ENCODE measurements at places on chromosomes 13 and 19.

DNA sequence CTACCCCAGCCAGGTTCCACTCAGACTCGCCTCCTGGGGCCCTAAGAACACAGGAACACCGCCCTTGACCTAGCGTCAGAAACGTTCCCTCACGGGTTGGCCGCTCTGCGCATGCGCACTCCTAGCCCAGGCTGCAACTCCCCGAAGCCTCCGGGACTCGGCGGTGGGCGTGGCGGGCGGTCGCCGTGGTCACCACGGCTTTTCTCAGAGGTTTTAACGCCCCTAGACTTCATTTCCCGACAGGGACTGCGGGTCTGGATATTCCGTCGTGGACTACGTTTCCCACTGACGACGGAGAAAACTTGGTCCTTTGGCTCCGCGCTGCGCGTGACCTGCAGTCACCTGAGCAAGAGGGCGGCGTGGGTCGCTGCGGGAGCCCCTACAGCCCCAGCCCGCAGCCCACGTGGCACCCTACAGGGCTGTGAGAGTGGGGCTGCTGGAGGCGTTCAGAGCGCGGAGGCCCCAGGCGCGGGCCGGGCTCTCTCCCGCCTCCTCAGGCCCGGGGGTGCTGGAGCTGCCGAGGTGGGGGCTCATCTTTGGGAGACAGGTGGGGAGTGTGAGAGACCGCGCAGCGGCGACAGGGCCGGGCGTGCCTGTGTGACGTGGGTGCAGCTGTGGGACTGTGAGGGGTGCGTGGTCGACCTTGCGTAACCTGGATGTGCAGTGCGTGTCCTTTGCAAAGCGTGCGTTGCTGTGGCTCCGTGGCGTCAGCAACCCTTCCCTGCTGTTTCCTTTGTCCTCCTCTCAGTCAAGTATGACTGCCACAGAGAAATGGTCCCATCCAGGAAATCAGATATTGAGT, 38.0 kb upstream of the ZNF573 start:
- peak; percentile 84 for DNase-seq

- DNase-seq: no peak
These were observed 2.6 kb upstream of the PSG4 start for GRCh38 chr19:43207991-43208390.

DNA sequence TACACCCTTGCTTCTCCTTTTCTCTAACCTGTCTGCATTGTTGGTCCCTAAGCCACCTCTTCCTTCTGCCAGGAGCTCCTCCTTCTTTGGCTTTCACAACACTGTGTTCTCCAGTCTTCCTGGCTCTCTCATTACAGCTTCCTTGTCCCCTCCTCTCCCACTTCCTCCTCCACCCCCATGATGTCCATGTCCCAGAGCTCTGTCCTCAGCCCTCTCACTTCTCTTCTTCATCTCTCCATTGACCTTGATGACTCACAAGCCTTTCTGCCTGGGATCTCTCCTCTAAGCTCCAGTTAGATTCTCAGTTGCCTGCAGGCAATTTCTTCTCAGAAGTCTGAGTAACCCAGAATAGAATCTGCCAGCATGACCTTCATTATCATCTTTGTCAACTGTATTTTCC, 100.3 kb upstream of the WASF3 start:
- DNase-seq: no peak

DNA sequence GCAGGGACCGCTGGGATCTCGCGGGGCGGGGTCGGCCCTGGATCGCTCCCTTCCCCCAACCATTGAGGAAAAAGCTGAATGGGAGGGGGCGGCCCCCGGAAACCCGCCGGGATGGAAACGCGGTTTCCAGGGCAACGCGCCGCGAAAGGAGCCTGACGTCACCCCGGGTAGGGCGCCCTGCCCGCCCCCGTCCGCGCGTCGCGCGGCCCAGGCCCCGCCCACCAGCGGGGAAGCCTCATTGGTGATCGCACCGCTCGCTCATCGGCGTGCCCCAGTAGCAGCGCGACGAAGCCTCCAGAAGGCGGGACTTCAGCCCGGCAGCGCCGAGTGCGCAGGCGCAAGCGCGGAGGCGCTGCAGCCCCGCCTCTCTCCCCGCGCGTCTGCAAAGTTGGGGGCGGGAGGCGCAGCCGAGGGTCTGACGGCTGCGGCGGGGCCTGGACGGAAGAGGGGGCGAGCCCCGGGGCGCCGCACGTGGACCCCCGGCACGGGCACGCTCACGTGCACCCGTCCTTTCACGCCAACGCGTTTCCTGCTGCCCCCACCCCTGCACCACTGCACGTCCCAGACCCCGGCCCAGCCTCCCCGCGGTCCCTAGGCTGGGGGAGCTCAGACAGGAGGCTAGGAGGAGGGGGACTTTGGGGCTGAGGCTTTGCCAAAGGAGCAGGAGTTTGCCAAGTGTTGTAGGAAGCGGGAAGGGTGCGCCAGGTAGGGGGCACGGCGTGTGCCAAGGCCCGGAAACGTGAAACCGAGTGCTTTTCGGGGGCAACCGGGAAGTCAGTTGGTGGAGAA, 8.2 kb upstream of the CIRBP start:
- peak; percentile 99 for DNase-seq

DNA sequence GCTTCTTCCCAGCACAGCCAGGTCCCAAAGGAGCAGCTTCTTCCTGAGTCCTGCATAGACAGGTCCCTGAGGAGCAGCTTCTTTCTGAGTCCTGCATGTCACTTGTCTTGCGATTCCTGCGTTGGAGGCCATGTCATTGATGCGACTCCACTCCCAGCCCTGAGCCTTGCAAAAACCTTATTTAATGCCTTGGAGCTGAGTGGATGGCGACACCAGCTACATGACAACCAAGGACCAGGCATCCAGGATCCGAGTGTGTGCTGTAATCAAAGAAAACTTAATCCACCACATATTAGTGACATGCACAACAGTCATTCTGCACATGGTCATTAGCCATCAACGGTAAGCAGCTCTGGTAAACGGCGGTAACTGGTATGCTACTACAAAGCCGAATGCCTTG, 315.8 kb downstream of the TEX29 start:
- DNase-seq: no peak

GRCh38 chr13:27975564-27976361, 6.6 kb upstream of the CDX2 start:
- DNase-seq: no peak

DNA sequence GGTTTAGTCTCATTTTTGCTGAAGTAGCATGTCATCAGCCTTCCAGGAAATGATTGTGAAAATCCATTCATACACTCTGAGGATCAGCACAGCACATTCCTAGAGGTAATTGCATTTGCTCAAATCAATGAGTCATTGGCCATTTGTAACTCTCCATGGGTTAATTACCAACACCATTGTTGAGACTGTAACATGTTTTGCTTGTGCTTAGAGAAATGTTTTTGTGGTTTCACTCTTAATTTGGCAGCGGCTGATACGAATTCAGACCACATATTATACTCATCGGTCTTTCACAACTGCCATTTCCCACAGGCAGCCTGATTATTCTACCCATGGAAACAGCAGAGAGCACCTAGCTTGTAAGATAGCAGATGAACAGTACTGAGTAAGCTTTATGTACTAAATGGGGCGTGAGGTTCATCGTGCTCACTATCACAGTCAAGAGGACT, 110.3 kb downstream of the NHLRC3 start:
- DNase-seq: no peak

DNA sequence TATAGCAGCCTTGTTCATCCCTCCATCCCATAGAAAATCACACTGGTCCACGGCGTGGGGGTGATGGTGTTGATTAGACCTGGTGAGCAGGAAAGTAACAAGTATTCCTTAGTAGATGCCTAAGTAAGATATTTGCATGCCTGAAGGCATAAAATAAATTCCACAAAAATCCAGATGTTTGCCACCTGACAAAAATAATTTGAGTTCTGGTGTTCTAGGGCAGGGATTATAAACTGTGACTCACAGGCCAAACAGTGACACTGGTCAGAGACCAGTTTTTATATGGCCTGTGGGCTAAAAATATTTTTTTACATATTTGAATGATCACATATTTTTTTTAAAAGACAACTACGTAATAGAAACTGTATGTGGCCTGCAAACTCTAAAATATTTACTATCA, 310.7 kb downstream of the RFC3 start:
- DNase-seq: no peak

DNA sequence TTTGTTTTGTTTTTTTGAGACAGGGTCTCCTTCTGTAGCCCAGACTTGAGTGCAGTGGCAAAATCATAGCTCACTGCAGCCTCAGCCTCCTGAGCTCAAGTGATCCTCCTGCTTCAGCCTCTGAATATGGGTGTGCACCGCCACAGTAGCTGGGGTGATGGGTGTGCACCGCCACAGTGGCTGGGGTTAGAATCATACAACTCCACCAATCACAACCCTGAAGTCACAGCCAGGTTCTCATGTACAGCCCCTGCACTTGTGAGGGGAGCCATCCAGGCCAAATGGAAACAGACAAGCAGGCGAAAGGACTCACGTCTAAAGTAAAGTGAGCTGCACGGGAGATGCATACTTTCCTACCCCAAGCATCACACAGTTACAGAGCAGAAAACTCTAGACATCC, 63.1 kb upstream of the RANBP3 start:
- no peak for DNase-seq

DNA sequence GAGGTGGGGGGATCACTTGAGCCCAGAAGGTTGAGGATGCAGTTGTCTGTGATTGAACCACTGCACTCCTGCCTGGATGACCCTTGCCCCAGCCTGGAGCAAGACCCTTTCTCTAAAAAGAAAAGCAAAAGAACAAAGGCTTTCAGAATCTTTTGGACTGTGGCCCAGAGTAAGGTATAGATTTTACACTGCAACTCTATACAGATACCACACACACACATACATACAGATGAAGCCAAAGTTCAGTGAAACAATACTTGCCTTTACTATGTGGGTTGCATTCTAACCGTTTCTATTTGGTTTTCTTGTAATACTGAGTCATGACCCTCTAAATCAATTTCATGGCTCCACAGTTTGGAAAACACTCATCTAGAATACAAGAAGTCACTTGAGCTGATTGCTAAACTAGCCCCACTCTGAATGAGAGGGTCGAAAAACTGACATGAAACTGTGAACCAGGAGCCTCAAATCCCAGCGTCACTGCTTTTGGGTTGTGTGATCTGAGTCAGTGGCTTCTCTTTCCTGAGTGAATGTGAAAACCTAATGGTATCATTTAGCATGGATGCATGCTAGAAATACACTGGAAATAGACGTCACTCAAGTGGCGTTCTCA, 756.1 kb downstream of the UQCRFS1 start:
- no peak for DNase-seq

GRCh38 chr19:1167687-1168571, 6.1 kb downstream of the SBNO2 start:
- no peak for DNase-seq

- no peak for DNase-seq
These were observed 546.1 kb downstream of the SUCLA2 start for GRCh38 chr13:47454986-47455385.

- DNase-seq: no peak
These were observed 79.2 kb downstream of the UBL3 start for GRCh38 chr13:29771247-29771646.

- no peak for DNase-seq
These were observed 134.7 kb downstream of the FGF14 start for GRCh38 chr13:102267191-102267590.

GRCh38 chr19:14030997-14031718, 404 bp upstream of the IL27RA start:
- no peak for DNase-seq

GRCh38 chr13:49669735-49670309, 21.5 kb downstream of the EBPL start:
- DNase-seq: no peak

DNA sequence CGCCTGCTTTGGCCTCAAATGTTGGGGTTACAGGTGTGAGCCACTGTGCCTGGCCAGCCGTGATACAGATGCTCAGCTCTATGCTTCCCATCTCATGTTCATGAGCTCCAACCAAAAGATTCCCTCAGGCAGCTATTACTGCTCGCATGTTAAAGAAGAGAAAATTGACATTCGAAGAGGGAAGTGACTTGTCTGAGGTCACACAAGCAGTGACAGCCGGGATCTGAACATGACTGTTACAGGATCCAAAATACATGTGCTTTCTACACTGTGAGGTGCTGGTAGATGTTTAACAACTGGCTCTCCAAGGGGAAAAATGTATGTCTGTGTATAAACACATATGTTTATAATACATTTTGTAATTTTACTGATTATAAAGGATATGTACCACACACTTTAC, 11.3 kb downstream of the FPR1 start:
- DNase-seq: no peak

DNA sequence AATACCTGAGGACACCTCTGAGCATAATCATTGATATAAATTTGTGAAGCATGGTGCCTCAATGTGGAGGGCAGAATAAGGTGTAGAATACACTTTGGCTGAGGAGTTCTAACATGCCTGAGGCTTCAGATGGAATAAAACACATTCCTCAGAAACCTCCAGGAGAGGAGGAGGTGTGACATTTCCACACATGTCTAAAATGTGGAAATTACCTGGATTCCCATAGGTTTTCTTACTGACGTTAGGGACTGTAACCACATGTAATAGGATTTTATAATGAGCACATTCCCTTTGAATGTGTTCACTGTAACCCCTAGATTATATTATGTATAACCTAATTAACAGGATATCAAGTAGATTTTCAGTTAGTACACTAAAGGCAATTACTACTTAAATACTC, 226.1 kb downstream of the TDRD3 start:
- no peak for DNase-seq

DNA sequence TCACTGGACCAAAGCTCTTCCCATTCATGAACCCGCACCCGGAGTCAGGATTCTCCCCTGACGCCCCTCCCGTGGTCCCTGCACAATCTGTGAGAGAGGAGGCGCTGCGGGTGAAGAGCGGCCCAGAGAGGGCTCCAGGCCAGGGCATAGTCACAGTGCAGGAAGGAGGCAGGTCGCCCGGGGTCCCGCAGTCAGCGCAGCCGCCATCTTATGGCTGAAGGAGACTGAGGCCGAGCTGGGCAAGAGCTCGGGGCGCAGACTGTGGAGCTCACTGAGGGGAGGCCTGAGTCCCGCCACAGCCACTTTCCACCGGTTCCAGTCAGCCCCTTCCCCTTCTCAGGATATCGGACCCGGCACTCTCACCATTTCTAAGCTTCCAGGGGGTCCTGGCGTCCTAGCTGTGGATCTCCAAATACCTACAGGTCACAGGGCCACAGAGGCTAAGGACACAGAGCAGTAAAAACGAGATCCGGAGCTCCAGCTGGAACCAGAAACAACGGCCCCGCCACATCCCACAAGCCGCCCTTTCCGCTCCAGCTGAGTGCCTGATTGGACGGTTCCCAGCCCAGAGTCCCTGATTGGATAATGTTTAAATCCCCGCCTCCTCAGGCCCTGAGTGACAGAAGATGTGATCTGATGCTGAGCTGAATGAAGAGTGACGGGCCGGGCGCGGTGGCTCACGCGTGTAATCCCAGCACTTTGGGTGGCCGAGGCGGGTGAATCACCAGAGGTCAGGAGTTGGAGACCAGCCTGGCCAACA, at the start of gene ZNF99:
Gene ZNF99, minus strand, starts transcription at position 501 of the 760 bp plus-strand sequence. Its CDS starts 135 bp downstream, at position 366.
- DNase-seq: peak; percentile 70

- no peak for DNase-seq
These were observed 23.1 kb downstream of the CACNA1A start for GRCh38 chr19:13483215-13483614.
